ENCODE measurements at places on chromosomes 7 and 10.

GRCh38 chr7:131105294-131105798, 222.3 kb upstream of the MKLN1 start:
- no peak for DNase-seq

GRCh38 chr7:157177983-157178381, 39.3 kb downstream of the UBE3C start:
- DNase-seq: no peak

DNA sequence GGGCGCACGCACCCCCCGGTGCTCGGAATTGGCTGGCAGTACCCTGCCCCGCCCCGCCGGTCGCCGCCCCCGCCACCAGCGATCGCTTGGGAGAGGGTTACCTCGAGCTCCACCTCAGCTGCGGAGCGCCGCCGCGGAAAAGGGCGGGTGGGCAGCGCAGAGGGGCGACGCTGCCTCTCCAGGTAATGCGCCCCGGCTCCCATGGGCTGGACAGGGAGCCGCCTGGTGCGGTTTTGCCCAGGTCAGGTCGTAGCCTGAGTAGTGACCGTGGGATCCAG, 1.3 kb downstream of the PFKFB3 start:
- peak; percentile 78 for DNase-seq

- DNase-seq: peak; percentile 43
Observed at GRCh38 chr7:151626422-151627115, 106.9 kb upstream of the RHEB start.

DNA sequence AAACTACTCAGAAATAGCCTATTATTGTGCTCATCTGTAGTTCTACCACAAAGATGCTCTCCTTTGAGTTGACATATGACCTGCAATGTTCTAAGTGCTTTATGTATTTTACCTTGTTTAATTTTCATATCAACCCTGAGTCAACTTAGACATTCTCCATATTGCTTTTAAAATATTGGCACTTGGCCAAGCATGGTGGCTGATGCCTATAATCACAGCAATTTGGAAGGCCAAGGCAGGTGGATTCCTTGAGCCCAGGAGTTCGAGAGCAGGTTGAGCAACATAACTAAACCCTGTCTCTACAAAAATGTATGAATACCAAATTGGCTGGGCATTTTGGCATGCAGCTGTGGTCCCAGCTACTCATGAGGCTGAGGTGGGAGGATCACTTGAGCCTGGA, 50.6 kb downstream of the PRKG1 start:
- no peak for DNase-seq

DNA sequence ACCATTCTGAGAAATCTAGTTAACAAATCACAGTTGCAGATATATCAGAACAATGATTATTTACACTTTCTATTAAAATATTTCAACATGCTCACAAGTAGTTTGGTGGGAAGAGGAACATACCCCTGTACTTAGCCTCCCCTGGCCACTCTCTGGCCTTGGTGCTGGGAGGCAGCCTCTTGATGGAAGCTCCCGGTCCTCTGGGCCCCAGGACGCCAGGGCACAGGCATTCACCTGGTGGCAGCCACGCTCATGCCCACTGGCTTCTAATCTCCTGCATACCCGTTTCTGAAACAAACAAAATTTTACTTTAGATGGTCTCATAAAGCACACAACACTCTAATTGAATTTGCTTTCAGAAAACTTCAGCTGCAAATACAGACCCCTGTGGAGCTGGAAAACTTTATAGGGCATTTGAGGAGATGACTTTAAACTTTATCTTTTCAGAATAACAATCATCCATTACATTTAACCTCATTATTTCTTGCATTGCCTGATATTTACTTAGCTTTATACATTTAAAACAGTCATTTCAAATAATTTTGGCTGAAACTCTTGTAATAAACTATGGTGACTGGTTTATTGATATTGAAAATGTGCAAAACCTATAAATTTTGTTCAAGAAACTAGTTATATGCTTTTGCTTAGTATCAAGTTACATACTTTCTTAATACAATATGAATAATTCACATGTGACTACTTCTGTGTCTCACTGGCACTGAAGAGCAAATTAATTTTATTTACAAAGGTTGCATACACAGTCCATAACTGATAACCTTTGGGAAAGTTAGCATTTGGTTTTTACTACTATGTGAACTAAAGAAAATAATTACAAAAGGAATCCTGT, 30.8 kb downstream of the C10orf143 start:
- DNase-seq: no peak

DNA sequence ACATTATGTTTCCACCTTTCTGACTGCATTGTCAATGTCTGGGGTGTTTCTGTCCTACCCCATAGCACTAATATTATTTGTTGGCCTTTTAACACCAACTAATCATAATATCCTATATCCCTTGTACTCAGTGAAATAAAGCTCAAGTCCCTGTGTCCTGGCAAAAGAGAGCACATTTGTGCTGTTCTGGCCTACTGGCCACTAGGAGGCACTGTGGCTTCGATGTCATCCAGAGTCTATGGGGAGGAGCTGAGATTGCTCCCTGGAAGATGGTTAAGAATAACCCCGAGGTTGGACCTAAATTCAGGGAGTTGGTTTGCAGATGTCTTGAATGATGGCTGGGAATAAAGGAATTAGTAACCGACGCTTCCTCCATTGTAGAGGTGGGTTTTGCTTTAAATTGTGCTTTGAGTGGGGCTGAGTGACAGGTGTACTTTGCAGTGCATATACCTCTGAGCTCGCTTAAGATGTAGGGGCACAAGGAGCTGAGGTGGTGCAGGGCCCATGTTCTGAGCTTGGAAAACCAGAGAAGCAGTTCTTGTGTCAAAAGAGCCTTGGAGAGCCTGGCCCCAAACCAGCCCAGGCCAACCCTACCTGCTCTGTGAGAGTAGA, 191.2 kb upstream of the PRSS1 start:
- peak; percentile 66 for DNase-seq

GRCh38 chr7:18906901-18907300, 210.5 kb downstream of the TWIST1 start:
- no peak for DNase-seq

DNA sequence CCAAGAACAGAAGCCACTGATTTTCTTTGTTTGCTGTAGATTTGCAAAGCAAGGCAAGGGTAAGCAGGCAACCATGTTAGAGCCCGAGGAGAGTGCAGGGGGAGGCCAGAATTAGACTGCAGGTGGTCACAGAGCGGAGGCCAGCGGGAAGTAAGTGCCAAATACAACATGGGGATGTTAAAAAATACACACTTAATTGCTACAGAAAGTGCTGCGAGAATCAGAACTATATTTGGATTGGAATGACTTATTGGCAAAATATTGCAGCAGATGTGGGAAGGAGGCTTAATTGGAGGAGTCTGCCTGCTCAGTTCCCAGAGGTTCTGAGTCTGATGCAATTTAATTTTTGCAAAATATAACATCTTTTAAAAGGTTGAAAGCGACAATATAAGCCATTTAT, 49.7 kb upstream of the ADCY1 start:
- no peak for DNase-seq

- peak; percentile 74 for DNase-seq
Observed at GRCh38 chr10:11162828-11163599, 145.3 kb downstream of the CELF2 start.

GRCh38 chr10:72244573-72245038, 28.5 kb upstream of the ASCC1 start:
- no peak for DNase-seq

DNA sequence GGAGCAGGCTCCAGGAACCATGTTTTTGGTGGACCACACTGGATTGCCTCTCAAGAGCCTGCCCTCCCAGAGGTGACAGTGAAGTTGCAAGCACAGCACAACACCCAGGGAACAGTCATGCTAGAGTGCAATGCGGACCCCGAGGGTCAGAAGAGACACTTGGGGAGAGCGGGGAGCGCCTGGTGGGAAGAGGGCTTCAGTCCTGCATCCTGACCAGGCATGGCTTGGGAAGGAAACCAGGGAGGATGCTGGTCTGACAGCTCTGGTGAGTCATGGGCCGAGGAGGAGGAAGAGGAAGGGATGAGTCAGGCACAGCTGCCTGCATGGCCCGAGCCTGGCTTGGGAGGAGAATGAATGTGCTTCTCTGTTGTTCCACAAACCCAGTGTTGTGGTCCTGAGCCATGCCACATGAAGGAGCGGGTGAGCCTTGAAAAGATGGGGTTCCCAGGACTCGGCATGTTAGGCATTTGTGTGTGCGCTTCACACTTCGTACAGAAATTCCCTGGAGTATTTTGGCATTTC, 29.5 kb upstream of the ANKRD2 start:
- DNase-seq: peak; percentile 79

- DNase-seq: no peak
Observed at GRCh38 chr10:94287336-94287735, 75.4 kb downstream of the NOC3L start.

- DNase-seq: peak; percentile 48
Observed at GRCh38 chr7:2403718-2404648, 572 bp downstream of the CHST12 start.

DNA sequence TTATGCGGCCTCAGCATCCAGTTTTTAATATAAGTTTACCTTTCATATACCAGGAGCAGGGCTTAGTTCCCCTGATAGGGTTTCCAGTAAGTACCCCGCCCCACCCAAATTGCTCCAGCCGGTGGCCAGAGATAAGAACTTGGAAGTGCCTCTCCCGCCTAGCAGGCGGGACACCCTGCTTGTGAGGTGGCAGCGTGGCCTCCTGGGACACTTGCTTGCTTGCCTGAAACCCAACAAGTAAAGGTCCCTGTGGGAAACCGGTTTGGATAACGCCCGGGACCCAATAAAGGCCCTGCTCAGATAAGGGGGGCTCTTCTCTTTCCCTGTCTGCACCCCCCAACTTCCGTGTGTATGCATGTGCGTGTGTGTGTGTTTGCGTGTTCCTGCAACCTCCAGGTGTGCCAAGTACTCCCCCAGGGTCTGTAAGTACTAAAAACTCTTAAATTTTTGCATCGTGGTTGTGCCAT, 154.3 kb downstream of the ARHGAP21 start:
- no peak for DNase-seq

DNA sequence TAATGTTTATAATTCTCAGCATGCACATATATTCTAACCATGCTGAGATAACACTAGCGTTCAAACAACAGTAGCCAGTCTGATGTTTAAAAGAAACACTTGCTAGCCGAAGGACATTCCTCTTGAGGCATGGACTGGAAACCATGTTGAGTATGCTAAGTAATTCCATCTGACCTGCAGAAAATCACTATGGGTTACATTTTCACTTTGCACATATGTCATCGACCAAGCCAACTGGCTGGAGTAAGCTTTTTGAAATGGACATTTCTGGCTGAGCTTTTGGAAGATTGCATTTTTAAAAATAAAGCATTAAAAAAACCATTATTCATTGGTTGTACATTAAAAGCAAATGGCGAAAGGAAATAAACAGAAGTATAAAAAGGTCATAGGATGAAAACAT, 88.2 kb downstream of the BBS9 start:
- DNase-seq: no peak

DNA sequence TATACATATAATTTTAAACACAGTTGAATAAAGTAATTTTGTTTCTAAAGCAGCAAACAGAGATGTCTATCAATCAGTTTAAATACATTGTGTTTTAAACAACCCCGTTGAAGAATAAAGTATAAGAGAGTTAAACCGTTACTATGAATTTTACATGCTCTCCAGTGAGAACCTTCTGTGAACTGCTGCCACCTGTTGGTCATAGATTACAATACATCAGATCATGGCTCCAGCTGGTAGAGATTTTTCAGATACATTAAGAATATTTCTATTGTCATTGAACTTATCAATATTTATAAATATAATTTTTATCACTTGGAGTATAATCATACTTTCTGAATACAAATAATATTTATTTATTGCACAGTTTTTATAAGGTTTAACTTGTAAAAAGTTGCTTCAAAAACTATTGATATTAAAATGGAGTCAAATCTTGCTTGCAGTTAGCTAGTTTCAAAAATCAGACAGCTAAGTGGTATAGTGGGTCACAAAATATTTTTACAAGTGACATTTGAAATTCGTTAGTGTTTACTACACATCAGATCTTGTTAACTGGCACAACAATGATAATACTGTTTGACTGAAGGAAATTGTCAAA, 561.2 kb upstream of the PHF14 start:
- peak; percentile 26 for DNase-seq

DNA sequence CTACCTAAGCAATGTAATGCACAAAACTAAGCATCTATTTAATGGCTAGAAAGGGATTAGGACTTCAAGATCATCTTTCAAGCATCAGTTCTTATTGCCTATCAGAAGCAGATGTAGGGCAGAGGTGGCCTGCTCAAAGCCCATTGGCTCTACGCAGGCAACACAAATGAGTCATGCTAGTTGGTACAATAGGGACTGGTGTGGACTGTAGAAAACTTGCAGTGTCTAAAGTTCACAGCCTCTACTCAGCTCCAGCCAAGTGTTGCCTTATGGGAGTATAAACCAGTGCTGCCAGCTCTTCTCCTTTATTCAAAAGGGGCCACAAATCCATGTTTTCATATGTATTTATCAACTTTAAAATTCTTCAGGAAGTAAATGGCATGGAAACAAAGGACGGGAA, 31.7 kb downstream of the ASAH2 start:
- no peak for DNase-seq

GRCh38 chr7:140564643-140565042, 76.0 kb downstream of the DENND2A start:
- no peak for DNase-seq

DNA sequence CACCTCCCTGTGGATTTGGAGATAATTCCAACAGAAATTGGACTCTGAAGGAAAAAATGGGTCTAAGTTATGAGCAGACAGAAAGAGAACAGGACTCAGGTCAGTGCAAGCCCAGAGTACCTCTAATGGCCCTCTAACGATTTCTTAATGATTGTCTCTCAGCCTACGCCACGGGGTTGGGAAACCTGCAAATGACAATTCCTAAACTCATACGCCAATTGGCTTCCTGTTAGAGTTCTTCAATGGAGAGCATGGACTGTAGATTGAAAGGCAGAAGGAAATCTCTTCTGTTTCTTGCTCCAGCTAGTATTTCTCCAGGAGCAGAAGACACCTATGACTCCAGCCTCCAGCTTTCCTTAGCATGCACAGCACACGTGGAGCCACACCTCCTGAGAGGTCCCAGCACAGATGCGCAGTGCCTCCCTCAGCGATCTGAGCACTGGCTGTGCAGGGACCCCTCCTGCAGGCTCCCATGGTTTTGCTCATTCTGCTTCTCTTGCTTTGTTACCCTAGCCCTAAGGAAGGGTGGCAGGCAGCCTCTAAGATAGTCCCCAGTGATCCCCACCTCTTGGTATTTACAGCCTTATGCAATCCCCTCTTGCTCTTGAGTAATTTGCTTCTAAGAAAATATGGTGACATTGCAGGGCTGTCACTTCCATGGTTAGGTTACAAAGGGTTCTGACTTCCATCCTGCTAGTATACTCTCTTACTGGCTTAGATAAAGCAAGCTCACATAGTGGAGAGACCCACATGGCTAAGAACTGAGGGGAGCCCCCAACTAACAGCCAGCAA, 30.1 kb downstream of the DENND11 start:
- no peak for DNase-seq

Measured in activated CD4-positive, alpha-beta T cell treated with anti-CD3 and anti-CD28 coated beads for 48 hours (primary cell).